ENCODE measurements at places on chromosomes 16 and 17.

GRCh38 chr16:65441501-65441900, 319.6 kb upstream of the CDH11 start:
- DNase-seq: no peak

DNA sequence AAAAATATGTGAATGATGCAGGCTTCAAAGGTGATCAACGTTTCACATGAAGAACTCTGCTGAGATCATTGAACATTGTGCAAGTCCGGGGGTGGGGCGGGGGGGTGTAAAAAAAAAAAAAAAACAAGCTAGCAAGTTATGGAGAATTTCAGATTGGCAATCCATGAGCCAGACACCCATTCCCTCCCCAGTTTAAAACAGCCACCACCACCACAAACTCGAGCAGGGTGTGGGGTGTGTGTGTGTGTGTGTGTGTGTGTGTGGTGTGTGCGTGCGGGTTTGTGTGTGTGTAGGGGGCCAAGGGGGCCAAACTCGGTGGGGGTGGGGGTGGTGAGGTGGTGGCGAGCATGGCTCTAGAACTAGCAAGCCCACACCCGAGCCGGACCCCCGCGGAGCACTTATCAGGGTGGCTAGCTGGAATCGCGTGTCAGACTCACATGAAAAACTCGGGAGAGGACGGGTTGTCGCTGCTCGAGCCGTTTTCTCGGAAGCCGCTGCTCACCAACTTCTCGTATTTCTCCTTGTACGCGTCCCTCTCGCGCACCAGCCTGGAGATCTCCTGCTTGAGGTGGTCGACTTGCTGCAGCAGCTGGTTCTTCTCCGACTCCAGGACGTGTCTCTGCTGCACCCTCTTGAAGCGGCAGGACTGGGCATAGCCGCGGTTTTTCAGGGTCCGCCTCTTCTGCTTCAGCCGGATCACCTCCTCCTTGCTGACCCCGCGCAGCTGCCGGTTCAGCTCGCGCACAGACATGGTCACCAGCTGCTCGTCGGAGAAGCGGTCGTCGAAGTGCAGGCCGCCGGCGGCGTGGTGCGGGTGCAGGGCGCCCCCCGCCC, 2.0 kb downstream of the MAF start:
- peak; percentile 68 for DNase-seq

DNA sequence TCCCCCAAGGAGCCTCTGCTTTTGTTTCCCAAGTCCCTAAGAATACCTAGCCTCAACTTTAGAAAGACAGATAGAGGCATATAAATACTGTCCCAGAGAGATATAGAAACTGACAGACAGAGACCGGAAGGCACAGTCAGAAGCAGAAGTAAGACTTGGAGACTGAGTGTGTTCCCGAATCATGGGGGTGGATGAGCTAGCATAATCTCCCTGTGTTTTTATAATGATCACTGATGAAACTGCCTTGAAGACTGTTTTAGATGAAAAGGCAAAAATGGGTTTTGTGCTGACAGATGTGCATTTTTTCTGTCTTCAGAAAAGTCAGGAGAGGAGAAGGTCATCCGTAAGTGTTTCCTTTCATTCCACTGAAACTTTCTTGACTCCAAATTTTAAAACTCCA, 8.3 kb upstream of the PSMD3 start:
- peak; percentile 35 for DNase-seq

GRCh38 chr16:88804552-88805339, 1.2 kb downstream of the CDT1 start:
- no peak for DNase-seq

DNA sequence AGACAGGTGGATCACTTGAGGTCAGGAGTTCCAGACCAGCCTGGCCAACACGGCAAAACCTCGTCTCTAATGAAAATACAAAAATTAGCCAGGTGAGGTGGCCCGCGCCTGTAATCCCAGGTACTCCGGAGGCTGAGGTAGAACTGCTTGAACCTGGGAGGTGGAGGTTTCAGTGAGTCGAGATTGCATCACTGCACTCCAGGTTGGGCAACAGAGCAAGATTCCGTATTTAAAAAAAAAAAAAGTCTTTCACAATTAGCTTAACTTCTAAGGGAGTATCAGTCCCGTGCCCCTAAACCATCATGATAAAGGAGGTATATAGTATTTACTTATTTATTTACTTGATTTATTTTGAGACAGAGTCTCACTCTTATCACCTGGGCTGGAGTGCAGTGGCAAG, 3.4 kb upstream of the MEFV start:
- no peak for DNase-seq

DNA sequence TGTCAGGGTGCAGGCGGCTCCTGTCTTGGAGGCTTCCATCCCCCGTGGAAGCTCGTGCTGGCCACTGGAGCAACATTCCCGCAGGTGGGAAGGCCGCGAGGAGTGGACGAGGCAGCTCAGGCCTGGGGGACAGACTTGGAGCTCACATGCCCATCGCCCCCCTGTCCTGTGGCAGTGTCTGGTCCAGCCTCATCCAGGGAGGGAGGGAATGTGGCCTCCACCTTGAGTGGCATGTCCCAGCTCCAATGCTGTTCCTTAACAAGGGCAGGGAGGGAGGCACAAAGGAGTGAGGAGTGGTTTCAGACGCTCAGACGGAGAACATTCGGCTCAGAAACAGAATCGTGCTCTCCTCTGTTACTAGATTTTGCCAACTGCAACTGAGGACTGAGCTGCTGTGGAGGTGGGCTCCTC, 159.4 kb upstream of the CHMP6 start:
- peak; percentile 84 for DNase-seq

DNA sequence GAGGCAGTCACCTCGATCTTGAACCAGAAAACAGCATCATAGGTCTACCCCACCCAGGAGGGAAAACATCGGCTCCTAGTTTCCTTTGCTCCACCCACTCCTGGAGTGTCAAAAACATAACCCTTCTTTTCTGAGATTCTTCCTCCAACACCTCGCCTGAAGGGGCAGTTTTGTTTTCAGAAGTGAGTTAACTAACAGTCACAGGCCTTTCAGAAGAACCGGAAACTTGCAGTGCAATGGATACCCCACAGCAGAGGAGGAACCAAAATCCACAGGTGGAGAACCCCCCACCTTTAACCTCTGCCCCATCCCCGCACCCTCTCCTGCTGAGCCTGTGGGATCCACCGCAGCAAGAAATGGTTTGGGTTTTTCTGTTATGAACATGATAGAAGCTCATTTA, 7.8 kb upstream of the TEX2 start:
- DNase-seq: no peak
